A549 treated with AZD2906 at 1 μM for 4 hours (cell line): ENCODE measurements at places on chromosomes 4 and X. TPM values are rescaled to one million over a fixed set of nuclear protein-coding genes. Genes with fewer than 3 reads are reported as not detected.

SYTL5 gene
- total RNA-seq, result 0.23 to 0.31 TPM (median 0.26 TPM) in 5 replicates

CXCL3 gene
- 3.2 to 4.4 TPM (median 3.3 TPM) in 5 replicates for total RNA-seq

POF1B gene
- 1.9 to 2.7 TPM (median 2.3 TPM) in 5 replicates for total RNA-seq

HSFX3 gene
- 0.07 TPM in 1 of 5 replicates, not detected in the others for total RNA-seq

CXorf51B gene
- total RNA-seq, result not detected in 5 replicates

SERPINA7 gene
- not detected in 5 replicates for total RNA-seq

ALAS2 gene
- not detected in 5 replicates for total RNA-seq

TCEAL1 gene
- total RNA-seq, result 34.1 to 45.4 TPM (median 38.3 TPM) in 5 replicates

SMPX gene
- total RNA-seq, result 0.08 TPM in 1 of 5 replicates, not detected in the others

CFAP47 gene
- total RNA-seq, result not detected in 5 replicates

MAGEE2 gene
- total RNA-seq, result not detected in 5 replicates

PKD2 gene
- total RNA-seq, result 14.2 to 27.0 TPM (median 18.9 TPM) in 5 replicates

WDR45 gene
- total RNA-seq, result 52.7 to 59.9 TPM (median 57.2 TPM) in 5 replicates

GNRHR gene
- not detected in 5 replicates for total RNA-seq

NR3C2 gene
- total RNA-seq, result 0.01 TPM in 1 of 5 replicates, not detected in the others

TMEM156 gene
- total RNA-seq, result 16.6 to 22.5 TPM (median 20.0 TPM) in 5 replicates
